ENCODE measurements at places on chromosomes 11 and 22. TPM values are rescaled to one million over a fixed set of nuclear protein-coding genes. Genes with fewer than 3 reads are reported as not detected.
A peak's percentile ranks its signal among the peaks of the same experiment; 100 is the strongest.

- no peak for DNase-seq
Observed at GRCh38 chr11:104661471-104661870, 236.8 kb downstream of the CASP12 start.

GLB1L2 gene
- total RNA-seq, result 4.0 TPM

OSBP2 gene
- 2.1 TPM for total RNA-seq

DNA sequence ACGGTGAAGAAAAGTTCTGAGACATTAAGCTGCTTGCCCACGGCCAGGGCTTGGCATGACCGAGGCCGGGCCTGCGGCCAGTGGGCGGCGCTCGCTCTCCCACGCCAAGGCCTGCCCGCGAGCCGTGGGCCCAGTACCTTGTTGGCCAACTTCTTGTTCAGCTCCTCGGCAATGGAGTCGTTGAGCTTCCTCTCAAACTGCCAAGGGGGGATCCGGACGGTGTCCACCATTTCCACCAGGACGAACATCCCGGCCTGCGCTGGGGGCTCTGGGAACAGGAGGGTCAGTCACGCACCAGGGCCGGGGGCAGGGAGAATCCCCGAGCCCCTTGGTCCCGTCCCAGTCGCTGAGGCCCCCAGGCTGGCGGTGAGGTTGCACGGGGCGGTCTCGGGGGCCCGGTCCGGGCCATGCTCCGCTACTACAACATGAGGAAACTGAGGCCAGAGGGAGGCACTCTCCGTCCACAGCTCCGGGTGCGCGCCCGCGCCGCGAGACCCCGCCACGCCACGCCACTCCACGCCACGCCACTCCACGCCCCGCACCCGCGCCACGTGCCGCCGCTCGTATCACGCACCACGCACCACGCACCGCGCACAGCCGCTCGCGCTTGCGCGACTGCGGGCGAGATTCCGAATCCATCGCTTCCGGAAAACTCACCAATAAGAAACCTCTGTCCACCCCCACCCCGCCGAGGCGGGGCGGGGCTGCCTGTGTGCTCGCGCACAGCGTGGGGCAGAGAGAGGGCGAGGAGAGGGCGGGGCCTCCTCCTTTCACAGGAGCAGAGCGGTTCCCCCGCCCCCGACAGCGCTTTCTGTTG is at the start of gene POLR3H:
POLR3H (minus strand) TSS at position 617 of the 817 bp plus-strand sequence; CDS start at position 248, 369 bp downstream.
- DNase-seq, result peak; percentile 100

- peak; percentile 76 for DNase-seq
Observed at GRCh38 chr22:46089426-46090035, 60.8 kb upstream of the PPARA start.

- no peak for DNase-seq
Observed at GRCh38 chr11:15258433-15259165, 143.9 kb downstream of the INSC start.

SCN2B gene
- total RNA-seq, result 1.4 TPM

DNA sequence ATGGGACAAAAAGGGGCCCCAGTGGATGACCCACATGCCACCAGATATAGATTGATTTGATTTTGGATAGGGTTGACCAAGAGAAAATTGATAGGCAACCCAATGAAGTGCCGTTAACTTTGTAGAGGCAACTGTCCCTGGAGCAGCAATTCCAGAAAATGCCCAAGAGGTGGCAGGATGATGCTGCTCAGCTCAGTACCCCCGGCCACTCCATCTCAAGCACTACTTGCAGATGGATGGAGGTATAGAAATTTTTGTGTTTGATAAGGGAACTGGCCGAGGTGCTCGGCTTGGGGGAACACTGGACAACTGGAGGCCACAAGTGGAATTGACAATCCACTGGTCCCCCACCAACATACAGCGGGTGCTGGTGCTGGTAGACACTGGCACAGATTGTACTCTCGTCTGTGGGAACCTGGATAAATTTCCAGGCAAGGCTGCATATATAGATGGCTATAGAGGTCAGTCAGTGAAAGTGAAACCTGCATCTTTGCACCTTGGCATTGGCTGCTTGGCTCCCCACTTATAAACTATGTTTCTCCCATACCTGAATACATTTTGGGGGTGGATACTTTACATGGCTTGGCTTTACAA is 86.3 kb downstream of the CCDC83 start:
- no peak for DNase-seq

DNA sequence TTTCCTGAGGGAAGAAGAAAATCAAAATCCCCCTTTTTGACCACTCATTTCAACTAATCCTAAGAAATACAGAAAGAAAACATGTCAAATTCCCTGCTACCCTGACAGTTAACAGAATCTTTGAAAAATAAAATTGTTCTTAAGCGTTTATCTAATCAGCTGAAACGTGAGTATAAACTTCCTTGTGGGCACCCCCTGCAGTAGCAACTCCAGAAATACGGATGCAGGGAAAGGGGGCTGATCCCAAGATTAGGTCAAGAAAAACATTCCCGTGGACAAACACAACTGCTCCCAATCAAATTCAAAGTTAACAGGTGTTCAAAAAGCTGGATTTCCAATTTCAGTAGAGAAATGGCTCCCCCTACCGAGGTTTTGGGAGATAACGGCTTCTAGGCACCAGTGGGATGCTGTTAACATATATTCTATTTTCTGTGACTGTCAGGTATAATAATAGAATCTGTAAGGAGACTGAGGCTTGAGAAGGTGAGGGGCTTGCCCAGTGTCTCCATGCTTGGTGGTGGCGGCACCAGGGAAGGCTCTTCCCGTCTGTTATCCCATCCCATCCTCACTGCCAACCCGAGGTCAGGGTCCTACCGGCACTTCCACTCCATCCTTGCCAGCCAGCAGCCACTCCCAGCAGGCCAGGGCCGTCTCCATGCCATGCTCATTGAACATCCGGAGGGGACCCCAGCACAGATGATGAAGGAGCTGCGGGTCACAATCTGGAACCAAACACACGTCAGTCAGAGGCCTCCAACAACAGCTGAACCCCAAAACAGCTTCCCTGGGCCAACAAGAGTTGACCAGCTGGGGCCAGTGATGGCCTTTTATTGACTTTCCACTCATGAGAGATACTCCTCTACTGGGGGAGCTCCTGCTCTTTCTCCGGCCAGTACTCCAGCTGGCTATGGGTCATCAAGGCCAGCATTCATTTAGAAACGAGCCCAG is 32.0 kb upstream of the SERPIND1 start:
- no peak for DNase-seq

GRCh38 chr11:10317151-10317755 is 12.4 kb downstream of the ADM start:
- DNase-seq, result no peak

DNA sequence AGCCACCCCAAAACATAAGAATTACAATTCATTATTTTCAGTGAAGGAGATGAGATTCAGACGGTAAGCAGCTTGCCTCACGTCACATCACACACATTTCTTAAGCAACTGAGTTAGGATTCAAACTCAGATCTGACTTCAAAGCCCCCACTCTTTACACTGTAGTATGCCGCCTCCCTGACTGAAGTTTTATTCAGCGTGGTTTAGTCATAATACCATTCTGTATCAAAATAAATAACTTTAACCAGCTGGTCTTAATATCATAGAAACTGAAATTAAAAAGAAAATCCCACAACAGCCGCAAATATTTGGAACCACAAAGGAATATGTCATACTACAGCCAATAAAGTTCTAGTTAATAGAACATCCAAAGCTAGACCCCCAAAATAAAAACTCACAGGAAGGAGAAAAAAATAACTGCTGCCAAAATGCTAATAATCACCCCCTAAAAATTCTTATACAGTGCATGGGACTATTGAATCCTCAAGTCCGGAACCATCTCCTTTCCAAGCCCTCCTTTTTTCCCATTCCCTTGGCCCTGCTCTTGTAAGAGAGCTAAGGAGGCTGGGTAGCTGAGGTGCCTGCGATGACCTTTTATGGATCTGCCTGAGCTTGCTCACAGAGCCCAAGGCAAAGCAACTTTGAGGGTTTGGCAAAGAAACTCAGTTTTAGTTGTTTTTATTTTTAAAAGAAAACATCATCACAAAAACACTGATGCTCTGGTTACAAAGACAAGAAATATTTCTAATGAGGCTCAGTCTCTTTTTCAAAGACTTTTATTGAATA is 334.5 kb downstream of the TTC28 start:
- no peak for DNase-seq

DNA sequence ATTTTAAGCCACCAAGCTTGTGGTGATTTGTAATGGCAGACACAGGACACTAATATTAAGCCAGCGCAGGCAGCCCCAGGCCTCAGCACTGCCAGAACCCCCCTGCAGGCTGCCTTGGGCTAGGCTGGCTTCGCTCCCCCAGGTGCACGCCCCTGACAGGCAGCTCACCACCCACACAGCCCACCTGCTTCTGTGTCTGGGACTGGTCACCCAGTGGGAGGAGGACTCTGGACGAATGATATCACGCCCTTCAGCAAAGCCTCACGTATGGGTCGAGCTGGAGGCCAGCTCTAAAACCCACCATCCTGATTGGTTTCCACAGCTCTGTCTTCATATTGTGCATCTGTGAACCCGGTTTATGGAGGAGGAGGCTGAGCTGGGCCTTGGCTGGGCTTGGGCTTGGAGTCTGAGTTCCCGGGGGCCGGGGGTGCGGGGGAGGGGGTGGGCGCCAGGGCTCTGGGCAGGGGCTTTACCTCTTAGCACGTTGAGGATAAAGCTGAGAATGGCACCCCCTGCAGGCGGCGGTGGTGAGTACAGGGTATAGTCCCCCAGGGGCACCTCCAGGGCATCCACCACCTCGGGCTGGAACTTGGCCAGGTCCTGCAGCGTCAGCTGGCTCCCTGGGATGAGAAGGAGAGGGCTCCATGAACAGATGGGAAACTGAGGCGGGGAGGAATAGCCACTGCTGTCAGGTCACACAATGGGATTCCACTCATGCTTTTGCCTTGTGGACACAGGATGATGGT is 13.8 kb downstream of the GGT5 start:
- DNase-seq, result peak; percentile 85

DNA sequence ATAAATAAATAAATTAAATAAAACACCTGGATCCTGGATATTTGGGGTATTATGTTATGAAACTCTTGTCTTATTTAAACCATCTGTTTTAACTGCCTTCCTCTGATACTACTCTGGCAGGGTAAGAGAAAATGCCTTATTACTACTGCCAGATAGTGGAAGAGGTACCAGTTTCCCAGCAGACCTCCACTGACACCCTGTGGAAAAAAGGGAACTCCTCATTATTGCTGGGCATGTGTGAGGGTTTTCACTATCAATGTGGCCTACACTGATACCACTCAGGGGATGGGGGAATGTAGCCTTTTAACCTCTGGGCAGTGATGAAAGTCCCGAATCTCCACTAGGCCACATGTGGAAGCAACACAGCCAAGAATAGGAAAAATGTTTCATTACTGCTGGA is 121.0 kb downstream of the LUZP2 start:
- DNase-seq, result no peak

DNA sequence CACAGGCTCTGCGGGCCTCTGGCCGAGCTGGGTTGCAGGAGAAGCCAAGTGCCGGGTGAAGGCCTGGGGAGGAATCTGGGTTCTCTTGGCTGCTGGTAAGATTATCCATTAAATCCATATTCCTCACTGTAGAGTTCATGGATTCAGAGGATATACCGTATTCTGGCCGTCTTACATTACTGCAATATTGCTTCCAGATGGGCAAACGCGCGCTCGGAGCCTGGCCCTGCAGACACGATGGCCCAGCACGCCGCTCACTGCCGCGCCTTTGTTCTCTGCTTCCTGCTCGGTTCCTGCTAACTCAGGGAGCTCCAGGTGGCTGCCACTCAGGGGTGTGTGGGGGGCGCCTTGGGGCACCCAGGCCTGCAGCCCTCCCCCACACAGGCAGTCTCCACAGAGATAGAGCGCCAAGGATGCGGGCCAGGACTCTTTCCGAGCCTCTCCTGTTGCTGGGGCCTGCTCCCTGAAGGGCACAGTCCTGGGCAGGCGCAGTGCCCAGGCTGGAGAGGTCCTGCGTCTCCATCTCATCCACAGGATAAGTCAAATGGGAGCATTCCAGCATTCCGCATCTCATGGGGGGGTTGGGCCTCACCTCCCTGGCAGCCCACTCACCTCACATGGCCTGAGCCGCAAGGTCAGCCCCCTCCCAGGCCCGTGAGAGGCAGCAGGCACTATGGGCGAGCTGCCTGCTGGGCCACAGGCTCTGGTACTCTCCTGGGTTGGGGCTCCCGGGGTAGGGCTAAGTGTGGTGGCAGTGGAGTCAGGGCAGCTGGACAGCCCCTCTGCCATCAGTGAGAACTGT is 14.1 kb upstream of the KCNQ1OT1 start:
- peak; percentile 66 for DNase-seq

GRCh38 chr11:121132211-121132976 is 31.4 kb downstream of the TECTA start:
- DNase-seq, result no peak

- peak; percentile 63 for DNase-seq
Observed at GRCh38 chr11:8267280-8267679, 3.6 kb upstream of the LMO1 start.

GRCh38 chr11:123461164-123461563 is 31.1 kb downstream of the GRAMD1B start:
- DNase-seq, result no peak

DNA sequence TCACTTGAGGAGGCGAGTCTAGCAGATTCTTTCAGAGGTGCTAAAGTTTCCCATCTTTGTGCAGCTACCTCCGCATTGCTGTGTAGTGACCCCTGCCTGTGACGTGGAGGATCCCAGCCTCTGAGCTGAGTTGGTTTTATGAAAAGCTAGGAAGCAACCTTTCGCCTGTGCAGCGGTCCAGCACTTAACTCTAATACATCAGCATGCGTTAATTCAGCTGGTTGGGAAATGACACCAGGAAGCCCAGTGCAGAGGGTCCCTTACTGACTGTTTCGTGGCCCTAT is 8.9 kb upstream of the SAMM50 start:
- no peak for DNase-seq

KRTAP5-8 gene
- not detected for total RNA-seq

- DNase-seq, result no peak
Observed at GRCh38 chr11:117482881-117483280, 155.2 kb downstream of the CEP164 start.

DNA sequence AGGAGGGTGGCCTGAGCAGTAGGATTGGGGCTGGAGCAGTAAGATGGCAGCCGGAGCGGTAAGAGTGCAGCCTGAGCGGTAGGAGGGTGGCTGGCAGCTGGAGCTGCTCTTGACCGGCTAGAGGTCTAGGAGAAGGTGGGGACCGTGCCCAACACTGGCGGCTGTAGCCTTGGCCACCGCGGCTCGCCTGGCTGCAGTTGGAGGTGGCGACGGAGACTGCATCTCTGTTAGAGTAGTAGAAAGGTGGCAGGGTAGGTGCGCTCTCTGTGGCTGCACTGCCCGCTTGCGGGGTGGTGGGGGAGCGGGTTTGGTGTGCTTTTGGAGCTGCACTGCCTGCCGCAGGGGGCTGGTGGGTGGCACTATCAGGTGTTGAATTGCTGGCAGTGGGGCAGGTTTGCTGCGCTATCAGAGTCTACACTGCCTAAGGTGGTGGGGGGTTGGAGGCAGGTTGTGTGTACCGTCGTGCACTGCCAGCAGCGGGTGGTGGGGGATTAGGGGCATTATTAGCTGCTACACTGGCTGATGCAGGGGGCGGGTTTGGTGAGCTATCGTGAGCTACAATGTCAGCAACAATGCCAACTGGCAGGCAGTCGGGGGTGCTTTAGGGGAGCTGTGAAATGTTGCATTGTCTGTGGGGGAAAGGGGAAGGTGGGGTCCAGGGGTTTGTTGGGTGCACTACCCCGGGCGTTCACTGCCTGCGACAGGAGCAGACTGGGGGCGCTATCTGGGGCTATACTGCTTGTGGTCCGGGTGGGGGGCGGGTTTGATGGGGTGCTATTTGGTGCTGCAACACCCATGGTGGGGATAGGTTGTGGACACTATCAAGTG is 4461.3 kb upstream of the OR11H1 start:
- peak; percentile 89 for DNase-seq

MS4A1 gene
- total RNA-seq, result 1.8 TPM

CNIH2 gene
- not detected for total RNA-seq

- DNase-seq, result no peak
Observed at GRCh38 chr11:66842501-66842895, 743 bp upstream of the RCE1 start.

BCO2 gene
- 3.8 TPM for total RNA-seq

Measured in posterior vena cava (tissue), 2 donors.